Endothelial cell (in vitro differentiated cells): ENCODE measurements at places on chromosomes 16 and 17. TPM values are rescaled to one million over a fixed set of nuclear protein-coding genes. Genes with fewer than 3 reads are reported as not detected.
A peak's percentile ranks its signal among the peaks of the same experiment; 100 is the strongest.

The IRX3 gene
- 30.5 TPM for total RNA-seq

The AKAP1 gene
- total RNA-seq, result 24.6 TPM

The CLEC19A gene
- not detected for total RNA-seq

DNA sequence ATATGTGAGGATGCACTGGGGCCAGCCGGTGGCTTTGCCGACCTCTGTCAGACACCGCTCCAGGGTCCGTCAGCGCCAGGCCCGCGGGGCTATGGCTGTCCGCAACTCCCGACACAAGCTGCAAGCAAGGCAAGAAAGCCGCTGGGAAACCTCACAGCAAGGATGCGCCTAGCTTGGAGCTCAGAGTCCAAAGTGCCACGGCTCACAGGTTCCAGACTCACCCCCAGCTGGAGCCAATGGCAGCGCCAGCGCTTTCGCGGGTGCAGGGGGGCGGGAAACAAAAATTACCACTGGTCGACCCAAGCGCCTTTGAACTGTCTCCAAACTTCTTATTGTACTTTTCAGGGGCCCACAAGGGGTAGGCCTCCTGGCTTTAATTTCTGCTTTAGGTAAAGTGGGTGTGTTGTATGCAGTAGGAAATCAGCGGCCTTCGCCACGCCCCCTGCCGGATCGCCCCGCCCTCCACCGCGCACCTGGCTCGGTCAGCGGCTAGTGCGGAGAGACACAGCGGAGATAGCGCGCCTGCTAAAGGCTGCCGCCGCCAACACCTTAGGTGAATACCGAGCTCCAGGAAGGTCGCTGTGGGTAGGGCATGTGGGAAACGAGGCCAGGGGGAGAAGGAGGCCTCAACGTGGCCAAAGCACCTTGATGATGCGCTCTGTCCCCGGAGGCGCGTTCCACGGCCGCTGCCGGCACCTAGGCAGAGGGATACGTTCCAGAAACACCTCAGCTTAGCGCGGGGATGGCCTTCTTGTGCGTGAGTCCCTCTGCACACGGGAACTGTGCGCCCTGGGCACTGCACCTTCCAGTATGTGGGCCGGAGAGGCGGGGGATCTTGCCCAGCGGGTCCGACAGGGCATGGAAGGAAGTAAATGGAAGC is 61.0 kb upstream of the RBL2 start:
- DNase-seq, result peak; percentile 17

DNA sequence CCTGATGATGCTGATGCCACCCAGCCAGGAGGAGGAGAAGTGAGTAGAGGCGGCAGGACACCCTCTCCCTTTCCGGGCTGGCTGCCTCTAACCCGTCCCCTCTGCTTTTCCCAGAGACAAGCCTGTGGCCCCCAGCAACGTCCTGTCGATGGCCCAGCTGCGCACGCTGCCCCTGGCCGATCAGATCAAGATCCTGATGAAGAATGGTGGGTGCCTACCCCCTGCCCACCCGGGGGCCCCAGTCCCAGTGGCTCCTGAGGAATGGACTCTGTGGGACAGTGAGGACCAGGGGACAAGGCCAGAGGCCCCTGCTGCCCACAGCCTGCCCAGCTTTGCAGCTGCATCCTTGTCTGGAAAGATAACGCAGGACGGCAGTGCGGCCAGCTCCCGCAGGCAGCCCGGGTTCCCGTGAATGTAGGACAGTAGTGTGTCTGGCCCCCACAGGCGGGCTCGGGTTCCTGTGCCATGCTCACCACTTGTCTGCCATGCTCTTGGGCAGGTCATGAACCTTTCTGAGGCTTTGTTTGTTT is 19.9 kb downstream of the POLR3E start:
- no peak for DNase-seq

- peak; percentile 43 for DNase-seq
Observed at GRCh38 chr17:64773836-64774761, 112.0 kb upstream of the SMURF2 start.

The MYADML2 gene
- total RNA-seq, result not detected

DNA sequence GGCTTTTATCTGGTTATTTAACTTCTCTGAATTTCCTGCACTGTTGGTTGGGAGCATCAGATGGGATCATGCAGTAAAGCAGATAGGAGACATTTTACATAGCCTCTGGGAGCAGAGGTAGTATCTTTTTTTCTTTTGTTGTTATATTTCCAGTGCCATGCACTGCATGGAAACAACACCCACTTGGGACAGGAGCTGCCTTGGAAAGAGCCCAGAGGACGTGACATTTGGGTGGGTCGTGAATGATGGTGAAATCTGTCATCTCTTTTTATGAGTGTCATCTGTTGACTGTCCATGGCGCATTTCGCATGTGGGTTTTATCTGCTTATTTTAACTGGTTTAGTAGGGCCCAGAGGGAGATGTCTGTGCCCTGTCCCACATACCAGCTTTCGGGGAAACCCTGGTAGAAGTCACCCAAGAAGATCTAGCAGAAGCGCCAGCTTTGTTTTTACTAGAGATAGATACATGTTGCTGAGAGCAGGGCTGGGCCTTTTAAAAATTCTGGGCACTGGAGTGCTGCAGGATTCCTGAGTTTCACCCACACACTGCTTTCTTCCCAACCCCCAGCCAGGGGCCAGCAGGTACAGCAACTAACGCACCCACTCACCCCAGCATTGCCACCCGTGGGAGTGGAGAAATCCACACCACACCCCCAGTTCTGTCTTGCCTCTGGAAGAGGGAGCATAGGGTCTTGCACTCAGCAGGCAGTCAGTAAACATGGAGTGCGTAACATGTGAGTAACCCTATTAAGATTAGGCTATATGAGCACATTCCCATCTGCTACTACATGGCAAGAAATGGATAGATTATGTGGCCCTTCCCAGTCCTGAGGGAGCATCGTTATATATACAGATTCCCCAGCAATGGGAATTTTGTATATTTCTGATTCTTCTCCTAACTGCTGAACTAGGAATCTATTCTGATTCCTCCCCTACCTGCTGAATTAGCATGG is 8.4 kb upstream of the TERF2 start:
- DNase-seq, result no peak

DNA sequence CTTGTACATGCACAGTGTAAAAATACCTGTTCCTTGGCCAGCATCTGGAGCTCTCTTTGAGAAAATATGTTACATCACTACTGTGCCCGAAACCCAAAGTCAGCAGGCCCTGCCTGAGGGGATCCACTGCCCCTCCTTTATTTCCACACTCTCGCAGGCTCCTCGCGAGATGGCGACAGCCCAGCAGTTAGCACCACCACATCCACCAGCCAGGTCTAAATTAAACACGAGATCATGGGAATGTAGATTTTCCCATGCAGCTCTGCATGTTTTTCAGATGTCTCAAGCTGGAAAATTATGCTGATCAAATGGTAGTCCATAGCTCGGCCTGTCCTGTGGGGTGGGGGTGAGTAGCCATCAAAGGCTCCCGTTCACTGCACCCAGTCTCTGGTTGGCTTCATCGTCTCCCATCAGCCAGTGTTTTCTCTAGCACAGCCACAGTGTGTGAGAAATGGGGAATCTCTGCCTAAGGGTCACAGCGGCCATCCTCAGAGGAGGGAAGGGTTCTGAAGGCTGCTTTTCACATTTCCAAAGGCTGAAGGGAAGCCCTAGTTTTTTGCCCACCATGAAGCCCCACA is 34.7 kb downstream of the EPN2 start:
- no peak for DNase-seq

DNA sequence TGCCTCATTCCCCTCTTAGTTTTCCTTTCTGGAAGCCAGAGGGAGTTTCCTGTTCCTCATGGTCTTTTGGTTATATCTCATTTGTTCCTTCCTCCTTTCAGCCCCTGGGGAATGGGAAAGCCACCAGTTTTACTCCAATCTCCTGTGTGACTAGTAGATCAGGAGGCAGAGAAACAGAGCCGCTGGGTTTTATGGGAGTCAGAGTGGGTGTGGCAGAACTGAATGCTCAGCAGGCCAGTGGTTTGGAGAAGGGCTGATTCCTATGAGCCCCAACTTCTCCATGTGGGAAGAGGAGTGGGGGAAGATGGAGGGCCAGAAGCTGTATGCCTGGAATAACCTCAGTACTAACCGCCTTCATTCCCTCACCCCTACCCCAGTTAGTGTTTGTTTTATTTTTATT is 4.1 kb downstream of the DNAH2 start:
- no peak for DNase-seq

- DNase-seq, result no peak
Observed at GRCh38 chr16:57572978-57573728, 30.7 kb downstream of the ADGRG5 start.

The JPH3 gene
- total RNA-seq, result 19.1 TPM
